ENCODE measurements at places on chromosomes 12 and 14.

DNA sequence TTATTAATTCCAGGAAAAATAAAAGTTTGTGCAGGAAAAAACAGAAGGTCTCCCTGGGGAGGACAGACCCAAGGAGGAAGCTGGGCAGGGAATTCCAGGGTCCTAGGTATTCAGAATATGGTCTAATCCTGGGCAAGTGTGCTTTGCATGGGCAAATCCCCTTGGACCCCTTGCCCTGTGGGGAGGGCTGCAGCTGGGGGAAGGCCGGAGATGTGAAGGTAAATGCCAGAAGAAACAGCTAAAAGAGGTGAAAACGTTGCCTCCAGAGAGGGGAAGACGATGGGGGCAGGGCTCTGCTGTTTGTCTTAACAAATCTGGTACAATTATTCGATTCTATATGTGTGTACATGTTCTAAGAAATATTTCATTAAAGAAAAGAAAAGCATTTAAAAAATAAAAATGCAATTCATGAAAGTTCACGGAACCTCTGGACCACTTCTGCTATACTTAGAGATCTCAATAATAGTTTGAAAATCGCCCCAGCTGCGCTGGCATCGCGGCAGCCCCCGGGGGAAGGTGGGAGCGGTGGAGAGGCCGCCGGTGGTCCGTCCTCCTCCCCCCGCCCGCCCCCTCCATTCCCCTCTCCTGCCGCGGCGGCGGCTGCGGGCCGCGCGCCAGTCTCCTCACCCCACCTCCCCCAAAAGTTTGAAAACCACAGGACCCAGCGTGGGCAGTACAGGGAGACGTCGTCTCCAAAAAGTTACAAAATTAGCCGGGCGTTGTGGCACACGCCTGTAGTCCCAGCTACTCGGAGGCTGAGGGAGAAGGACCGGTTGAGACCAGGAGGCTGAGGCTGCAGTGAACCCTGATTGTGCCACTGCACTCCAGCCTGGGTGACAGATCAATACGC is 1.5 kb upstream of the PRPF40B start:
- DNase-seq = no peak

DNA sequence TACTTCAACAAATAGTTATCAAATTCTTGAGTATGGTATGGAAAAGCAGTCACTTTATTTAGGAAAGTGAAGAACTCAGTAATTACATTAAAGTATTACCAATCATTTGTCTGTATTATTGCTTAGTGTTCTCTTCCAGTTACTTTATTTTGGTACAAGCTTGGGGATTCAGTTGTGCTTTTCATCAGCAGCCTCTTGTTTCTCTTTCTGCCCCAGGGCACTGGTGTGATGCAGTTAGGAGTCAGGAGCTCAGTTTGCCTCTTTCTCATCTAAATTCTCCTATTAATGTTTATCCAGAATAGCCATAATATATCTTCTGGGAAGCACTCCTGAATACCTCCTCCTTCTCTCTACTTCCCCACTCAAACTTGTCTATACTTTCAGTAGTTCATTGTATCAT is 25.7 kb downstream of the PMCH start:
- no peak for DNase-seq

DNA sequence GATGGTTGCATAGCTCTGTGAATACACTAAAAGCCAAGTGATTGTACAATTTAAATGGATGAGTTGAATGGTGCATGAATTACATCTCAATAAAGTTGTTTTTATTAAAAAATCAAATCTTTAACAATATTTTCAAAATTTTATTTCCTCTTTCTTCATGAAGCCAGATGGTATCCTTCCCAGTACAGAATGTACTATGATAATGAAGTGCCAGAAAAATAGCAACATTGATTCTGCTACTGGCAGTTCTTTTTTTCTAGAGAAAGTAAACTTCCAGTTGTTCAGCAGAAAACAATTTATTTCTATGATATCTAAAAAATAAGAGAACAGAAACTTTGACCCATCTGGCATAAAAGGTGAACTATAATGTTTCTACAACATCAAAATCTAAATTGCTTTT is 61.5 kb downstream of the SLC2A13 start:
- DNase-seq = no peak

DNA sequence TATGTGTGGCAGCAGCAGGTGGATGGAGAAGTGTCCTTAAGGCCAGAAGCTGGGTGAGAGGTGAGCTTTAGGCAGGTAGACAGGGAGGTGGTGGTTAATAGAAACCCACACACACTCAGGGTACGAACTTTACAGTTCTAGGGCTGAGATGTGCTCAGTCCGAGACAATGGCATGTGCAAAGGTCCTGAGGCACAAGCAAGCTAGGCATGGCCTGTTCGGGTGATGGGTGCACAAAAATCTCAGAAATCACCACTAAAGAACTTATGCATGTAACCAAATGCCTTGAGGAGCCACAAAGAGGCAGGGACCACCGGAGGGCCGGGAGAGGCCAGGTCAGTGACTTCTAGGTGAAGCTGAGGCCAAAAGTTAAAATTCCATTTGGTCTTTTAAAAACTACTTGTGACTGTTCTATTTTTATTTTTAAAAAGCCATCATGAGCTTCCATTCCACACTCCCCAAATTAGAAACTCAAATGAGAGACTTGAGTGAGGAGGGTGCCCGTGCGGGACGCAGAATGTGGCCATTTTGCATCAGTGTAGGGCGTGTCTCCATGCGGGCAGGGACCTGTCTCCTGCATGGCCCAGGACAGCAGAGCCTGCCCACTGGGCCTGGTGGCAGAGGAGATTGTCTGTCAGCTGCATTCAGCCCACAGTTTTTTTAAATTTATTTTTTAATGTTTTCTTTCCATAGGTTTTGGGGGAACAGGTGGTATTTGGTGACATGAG is 4.0 kb downstream of the RFLNA start:
- DNase-seq = no peak

GRCh38 chr12:104910196-104910840 is 47.8 kb downstream of the SLC41A2 start:
- no peak for DNase-seq

DNA sequence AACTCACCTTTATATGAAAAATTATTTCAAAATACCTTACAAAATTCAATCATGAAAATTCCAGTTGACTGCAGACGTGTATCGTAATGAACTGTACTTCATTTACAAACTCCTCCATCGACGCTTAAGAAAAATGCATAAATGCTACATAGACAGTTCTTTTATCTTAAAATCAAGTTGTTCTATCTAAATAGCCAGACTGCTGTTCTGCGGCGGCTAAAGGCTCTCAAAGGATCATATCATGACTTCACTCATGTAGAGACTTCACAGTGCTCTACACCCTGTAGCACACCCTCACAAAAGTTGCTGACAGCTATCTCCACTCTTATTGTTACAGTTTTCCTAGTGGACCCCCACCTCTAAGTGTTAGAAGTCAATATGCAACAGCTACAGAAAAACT is 5.2 kb downstream of the KRAS start:
- no peak for DNase-seq

- no peak for DNase-seq
Observed at GRCh38 chr14:74558655-74559054, 53.4 kb downstream of the LTBP2 start.

GRCh38 chr14:75417674-75418073 is 10.1 kb upstream of the JDP2 start:
- no peak for DNase-seq

DNA sequence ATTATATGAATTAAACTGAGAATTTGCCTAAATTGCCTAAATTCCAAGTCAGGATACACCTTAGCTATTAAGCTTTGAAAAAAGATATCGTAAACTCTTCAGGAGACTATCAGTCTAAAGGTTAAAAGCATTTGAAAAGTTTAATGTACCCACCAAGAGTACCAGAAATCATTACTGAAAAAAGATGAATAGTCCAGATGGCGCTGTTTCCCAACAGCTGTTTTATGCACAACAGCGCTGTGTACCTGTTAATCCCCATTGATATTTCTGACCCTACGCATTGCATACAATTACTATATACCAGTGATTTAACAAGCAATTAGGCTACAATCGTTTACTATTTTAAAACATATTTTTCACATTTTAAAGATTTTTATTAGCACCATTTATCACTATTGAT is 185.0 kb downstream of the PLCZ1 start:
- peak; percentile 10 for DNase-seq

DNA sequence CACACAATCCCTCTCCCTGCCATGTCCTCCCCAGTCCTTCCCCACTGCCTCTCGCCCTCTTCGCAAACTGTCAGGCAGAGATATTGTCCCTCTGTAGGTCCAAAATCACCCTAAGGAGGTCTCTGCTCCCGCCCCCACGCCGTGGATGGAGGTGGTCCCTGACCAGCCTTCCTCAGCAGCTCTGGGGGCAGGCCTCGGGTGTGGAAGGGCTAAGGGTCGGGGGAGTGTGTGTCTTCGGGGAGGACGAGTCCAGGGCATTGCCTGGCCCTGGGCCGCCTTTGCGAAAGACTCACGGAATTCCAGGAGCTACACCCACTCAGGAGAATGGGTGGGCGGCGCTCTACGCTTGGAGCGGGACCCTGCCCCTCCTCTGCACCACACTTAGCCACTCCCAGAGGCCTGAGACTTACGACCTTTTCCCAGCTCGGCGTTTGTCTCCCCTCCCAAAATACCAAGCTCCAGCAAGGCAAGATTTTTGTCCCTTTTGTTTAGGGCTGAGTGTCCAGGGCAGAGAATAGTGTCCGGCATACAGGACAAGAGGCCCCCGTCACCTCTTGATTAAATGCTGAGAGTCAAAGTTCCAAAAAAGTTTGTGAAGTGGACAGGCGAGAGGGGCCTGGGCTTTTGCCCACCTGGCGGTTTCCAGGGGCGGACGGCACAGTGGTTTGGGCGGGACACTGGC is 881 bp downstream of the PYGL start:
- DNase-seq = peak; percentile 87

- peak; percentile 29 for DNase-seq
Observed at GRCh38 chr12:12534166-12534866, 28.3 kb downstream of the DUSP16 start.

- DNase-seq = peak; percentile 36
Observed at GRCh38 chr12:31591380-31591901, 505 bp upstream of the DENND5B start.

DNA sequence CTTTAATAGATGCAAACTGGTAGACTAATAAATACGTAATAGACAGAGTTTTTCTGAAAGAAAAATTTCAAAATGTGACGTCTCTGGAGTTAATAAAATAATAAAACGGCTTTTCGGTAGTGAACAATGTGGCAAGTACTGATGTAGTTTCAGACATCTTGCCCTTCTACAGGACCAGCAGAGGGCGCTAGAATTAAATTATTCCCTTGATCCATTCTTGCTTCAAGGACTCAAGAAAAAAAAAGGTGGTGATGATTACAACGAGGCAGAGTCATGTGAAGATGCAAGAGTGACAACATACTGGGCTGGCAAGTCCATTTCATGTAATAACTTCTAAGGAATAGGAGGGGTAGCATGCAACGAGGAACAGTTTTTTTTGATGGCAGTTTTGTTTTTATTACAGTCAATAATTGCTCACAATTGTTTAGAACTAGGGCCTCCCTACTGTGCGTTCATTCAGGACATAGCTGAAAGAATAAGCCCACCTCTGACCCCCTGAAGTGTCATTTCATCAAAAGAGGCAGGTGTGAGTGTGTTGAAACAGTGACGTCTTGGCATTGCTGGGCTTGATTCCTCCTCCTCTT is 101.0 kb upstream of the GZMB start:
- peak; percentile 83 for DNase-seq

- peak; percentile 45 for DNase-seq
Observed at GRCh38 chr12:104653730-104654664, 197.2 kb downstream of the CHST11 start.

- DNase-seq = no peak
Observed at GRCh38 chr12:105855361-105856047, 283.2 kb downstream of the NUAK1 start.

- peak; percentile 67 for DNase-seq
Observed at GRCh38 chr12:114664651-114665320, 19.2 kb downstream of the TBX3 start.

- no peak for DNase-seq
Observed at GRCh38 chr14:74255281-74255680, 16.0 kb downstream of the VSX2 start.

DNA sequence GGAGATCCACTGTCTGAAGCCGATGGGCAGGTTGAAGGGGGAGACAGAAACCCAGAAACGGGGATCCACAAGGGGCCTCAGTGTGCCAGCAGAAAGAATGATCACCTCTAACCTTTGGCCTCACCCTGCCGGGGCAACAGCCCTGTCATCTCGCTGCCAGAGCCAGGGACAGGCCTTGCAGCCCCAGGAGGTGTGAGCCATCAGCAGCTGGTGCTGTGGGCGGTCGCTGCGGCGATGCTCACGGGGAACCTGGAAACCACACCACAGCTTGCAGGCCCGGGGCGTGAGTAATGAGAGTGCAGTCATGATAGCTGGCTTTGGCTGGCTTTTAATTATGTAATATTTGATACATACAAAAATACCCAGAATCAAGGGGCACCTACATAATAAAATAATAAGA is 4.7 kb upstream of the TTC7B start:
- DNase-seq = no peak

DNA sequence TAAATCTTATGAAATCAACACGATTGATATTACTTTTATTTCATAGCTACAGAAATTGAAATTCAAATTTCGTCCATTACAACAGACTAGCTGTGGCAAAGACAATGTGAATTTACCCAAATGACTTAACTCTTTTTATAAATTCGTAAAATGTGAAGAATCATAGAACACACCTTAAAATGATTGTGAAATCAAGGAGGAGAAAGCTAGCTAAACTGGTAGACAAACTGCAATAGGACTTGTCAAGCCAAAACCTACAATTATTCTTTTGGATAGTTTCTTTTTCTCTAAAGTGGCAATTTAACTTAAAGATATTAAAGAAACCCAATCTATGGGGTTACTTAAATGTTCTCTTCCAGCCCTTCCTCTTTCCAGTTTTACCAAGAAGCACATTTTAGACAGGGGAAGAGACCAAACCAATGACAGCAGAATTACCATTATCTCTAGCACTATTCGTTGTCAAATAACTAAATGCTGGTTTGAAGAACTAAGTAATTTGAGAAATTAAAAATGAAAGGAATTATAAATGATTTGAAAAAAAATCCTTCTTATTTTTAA is 807 bp upstream of the SLC16A7 start:
- DNase-seq = no peak

DNA sequence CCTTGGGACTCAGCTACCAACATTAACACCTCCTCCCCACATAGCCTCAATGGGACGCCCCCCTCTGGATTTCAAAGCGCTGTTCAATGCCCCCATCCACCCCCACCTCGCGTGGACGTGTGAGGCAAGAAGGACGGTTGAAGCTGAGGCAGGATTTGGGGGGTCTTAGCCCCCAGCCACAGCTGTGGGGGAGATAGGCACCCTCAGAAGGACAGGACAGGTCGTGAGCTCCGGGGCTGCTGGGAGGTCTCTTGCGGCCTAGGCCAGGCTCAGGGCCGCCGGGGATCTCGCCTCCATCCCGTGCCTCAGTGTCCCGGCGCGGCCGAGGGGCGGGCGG is 8.3 kb upstream of the SP7 start:
- no peak for DNase-seq

GRCh38 chr12:28537474-28537873 is 347.2 kb downstream of the CCDC91 start:
- no peak for DNase-seq

DNA sequence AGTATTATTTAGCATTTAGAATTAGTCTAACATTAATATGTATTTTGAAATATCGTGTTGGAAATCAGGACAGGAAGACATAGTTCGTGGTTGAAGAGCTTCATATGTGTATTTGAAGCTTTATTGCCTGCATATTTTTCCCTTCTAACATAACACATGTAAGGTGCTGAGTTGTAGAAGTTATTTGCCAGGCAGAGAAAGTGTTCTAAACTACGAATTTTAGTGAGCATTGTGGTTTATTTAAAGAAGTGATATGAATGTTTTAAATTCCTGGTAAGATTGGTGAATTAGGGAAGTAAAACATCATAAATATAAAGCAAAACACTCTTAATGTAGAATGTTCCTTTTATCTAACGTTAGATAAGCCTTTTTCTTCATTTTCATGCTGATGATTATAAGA is 2.5 kb downstream of the RASSF3 start:
- DNase-seq = no peak
